ENCODE measurements at places on chromosomes 3 and 15.

- no peak for DNase-seq
These were observed 14.5 kb downstream of the MAP6D1 start for GRCh38 chr3:183810643-183811594.

DNA sequence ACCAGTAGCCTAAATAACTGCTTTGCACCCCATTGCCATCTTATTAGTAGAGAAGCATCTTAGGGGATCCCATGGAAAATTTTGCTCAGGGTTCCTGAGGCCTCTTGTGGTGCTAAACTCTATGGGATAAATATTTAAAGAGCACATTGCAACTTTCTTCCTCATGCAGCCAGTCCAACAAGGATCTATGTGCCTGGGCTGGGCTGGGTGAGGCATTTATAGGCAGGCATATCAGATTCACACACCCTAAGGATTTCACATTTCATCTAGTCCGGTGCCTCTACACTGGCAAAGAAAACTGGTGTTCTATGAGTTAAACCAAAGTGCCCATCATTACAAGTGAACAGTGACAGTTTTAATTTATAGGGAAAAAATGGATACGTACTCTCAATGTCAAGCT is 512.3 kb downstream of the EDEM1 start:
- no peak for DNase-seq

- DNase-seq: no peak
These were observed 7.1 kb downstream of the COL8A1 start for GRCh38 chr3:99645277-99646106.

GRCh38 chr15:74502301-74502700 is 38.7 kb upstream of the ARID3B start:
- no peak for DNase-seq

GRCh38 chr3:197083486-197083885 is 53.9 kb upstream of the MELTF start:
- DNase-seq: no peak

- no peak for DNase-seq
These were observed 12.1 kb upstream of the CNBP start for GRCh38 chr3:129195731-129196256.

- no peak for DNase-seq
These were observed 95.0 kb downstream of the IQCH start for GRCh38 chr15:67349634-67350033.

- DNase-seq: no peak
These were observed 180.0 kb downstream of the KCNAB1 start for GRCh38 chr3:156300371-156300770.

- DNase-seq: no peak
These were observed 15.0 kb upstream of the C15orf61 start for GRCh38 chr15:67505675-67506572.

DNA sequence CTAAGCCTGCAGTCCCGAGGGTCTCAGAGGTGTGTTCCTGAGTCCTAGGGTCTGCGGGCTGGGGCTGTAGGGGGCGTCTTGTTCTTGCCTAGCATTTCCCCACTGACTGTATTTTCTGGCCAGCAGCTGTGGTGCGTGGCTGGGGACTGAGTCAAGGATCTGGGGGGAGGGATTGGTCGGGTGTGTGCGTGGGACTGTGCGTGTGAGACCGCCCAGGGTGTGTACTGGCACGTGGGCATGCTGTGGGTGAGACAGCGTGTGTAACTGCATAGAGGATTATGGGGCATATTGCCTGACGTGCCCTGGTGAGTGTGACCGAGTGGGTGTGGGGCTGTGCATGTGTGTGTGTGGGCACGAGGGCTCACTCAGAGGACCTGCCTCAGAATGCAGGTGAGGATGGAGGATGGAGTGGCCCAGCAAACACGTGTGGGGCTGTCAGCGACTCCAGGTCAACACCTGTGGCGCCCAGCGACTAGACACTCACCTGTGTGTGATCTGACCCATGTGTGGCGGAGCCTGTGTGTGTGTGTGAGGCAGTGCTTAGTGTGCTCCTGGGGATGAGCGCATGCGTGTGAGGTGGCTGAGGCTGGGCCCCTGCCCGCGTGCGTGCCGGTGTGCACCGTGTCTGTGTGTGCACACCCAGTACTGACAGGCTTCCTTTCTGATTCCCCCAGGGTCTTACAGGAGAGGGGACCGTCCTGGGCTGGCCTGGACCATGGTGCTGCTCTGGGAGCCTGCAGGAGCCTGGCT is 20.9 kb downstream of the FBLN2 start:
- no peak for DNase-seq

DNA sequence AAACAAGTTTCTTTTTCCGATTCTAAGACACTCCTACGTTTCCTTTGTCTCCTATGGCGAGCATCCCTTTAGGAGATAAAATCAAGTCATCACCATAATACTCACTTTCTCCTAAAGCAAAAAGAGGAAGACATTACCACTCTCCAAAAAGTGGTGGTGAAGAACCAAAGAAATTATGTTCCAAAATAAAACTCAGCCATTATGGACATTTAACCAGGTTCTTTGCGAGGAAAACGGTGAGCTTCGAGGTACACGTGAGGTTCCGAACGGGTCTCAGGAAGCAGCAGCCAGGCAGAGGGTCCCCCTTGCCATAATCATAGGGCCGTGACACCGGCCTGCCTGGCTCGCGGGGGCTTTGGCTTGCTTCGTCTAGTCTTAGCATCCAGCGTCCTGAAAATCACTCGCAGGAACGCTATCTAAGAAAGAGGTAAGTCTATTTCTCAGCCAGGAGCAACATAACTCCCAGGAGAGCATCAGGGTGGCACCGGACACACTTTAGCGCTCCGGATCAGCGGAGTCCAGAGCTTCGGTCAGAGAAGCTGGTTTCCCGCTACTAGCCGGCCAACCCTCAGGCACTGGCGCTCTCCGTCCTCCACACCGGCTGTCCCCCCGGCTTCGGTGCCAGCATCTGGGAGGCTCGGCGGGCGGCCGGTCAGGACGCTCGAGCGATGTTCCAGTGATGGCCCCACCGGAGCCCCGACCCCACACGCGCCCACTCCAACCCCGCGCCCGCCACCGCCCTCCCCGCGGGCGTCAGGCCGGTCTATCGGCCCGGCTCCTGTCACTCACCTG is 581 bp downstream of the IP6K1 start:
- DNase-seq: no peak

- no peak for DNase-seq
These were observed 533.4 kb upstream of the TGFBR2 start for GRCh38 chr3:30073040-30073439.

- no peak for DNase-seq
These were observed 109.9 kb upstream of the SYNPR start for GRCh38 chr3:63168179-63168578.

- DNase-seq: no peak
These were observed 30.5 kb downstream of the XRN1 start for GRCh38 chr3:142417302-142417701.

GRCh38 chr3:35183927-35184675 is 455.2 kb upstream of the ARPP21 start:
- no peak for DNase-seq

DNA sequence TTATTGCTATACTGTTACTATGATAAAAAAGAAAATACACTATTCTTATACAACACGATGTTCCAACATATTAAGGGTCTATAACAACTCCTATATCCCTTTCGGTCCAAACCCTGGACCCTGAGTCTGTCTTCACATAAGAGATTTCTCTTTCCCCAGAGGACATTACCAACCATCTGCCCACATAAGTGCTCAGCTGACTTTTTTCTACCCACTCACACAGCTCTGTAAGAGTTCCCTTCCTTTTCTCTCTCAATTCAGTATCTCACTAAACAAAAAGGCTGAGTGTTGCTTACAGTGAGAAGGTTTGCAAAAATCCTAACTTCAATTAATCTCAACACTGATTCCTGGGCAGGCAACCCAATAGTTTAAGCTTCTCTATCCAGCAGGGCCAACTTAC is 30.5 kb downstream of the ITGB5 start:
- DNase-seq: no peak

DNA sequence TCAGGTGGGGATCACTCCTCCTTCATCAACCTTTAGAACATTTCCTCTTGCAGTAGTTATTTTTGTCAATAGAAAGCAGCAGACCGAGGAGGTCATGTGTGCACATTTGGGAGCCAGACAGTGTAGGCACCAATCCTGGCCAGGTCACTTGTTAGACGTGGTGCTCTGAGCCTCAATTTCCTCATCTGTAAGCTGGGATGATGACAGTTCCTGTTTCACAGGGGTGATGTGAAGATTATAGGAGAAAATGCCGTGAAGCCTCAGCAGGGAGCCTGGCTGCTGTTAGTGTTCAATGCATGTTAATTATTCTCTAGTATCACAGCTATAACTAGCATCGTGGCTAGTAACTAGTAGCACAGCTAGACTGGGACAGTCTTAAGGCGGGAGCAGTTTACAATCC is 64.7 kb downstream of the ATP2B2 start:
- DNase-seq: no peak

- no peak for DNase-seq
These were observed 159.2 kb upstream of the SLCO3A1 start for GRCh38 chr15:91694131-91694830.

- DNase-seq: no peak
These were observed 232.4 kb downstream of the NFKBIZ start for GRCh38 chr3:102081572-102082289.

- no peak for DNase-seq
These were observed 140.5 kb downstream of the FNDC3B start for GRCh38 chr3:172179680-172180399.

DNA sequence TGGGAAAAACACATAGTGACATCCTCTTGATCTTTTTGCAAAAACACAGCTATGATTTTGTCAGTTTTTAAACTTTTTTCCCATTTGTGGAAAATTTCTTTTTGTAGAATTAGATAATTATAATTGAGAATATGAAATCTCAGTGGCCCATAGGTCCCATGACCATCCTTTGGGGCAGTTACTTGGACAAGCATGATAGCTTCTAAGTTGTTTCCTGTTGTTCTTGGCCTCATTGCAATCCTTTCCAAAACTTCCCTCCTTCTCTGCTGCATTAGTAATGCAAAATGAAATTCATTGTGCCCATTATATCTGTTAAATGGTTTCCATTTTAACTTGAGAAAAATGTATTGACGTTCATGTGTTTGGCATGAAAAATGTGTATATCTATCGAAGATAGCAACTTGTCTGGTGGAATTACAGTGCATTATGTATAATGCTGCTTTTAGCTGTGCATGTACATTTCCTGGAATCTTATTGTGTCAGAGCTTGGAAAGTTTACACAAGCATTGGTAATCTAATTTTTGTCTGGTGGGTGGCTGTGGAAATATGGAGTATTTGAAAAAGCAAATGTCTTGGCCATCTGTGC is 70.0 kb downstream of the MDFIC2 start:
- DNase-seq: no peak

DNA sequence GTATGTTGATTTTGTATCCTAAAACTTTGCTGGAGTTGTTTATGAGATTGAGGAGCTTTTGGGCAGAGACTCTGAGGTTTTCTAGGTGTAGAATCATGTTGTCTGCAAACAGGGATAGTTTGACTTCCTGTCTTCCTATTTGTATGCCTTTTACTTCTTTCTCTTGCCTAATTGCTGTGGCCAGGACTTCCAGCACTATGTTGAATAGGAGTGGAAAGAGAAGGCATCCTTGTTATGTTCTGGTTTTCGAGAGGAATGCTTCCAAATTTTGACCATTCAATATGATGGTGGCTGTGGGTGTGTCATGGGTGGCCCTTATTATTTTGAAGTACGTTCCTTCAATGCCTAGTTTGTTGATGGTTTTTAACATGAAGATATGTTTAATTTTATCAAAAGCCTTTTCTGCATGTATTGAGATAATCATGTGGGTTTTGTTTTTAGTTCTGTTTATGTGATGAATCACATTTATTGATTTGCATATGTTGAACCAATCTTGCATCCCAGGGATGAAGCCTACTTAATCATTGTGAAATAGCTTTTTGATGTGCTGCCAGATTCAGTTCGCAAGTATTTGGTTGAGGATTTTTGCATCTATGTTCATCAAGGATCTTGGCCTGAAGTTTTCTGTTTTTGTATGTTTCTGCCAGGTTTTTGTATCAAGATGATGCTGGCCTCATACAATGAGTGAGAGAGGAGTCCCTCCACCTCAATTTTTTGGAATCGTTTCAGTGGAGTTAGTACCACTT is 188.1 kb downstream of the MINAR1 start:
- DNase-seq: no peak

DNA sequence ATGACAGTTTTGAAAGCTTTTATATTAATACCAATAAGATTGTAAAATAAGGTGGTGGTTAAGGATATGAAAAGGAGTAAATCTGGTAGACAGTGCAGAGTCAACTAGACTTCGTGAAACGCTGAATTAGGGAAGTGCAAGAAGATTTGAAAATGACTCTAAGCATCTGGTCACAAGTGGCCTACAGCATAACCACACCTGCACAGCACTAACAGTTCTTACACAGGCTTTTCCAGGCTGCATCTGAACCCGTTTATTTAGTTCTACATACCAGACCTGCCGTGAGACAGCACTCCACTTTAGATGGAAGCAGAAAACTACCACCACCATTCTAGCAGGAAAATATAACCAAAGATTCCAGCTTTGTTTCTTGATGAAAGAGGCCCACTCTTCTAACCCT is 1.9 kb downstream of the DMXL2 start:
- DNase-seq: no peak

DNA sequence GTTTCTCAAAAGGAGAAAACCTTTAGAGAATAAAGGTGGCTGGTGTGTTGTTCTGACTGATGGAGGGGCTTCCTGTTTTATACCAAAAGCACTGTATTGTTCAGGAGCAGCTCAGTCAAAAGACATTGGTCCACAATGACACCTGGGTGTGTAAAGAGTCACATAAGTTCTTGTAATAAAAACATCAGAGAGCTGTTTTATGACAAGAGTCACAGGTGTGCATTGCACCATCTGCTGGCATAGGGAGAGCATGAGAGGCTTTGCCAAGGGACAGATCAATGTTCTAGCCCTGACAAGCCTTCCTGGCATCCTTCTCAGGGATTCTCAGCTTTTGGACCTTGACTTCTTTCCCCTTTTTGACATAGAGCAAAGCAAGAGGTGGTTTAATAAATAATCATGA is 20.4 kb downstream of the ARPP21 start:
- DNase-seq: no peak

DNA sequence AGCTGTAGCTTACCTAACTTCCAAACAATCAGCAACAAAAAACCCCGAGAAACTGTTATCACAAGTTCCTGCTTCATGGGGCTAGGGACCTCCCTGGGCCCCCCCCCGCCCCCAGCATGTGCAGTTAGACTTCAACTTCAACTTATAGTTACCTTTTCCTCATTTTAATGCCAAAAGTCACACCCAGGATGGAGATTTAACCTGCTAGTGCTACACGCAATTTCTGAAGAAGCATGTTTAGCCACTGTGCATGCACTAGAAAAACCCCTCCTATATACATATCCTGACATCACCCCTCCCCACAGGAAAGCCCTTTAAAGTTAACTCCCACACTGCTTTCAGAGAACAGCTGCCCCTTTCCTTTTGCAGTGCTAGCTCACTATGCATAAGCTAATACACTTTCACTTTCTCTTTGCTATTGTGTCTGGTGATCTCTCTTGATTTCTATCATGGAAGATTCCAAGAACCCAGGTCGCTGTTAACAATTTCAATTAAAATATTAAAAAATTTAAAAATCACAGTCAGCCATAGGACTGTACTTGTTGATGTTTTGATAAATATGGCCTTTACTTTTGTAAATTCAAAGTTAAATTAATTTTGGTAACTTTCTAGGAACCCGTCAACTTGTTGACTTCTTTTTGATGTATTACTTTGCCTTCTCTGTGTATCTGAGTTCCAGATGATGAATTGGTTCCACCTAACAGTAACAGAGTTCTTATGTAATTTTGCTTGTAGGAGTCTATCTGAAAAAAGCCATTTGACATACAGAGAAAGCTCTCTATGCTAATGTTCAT is 75.2 kb upstream of the ACAD9 start:
- DNase-seq: no peak

Measured in stimulated activated CD8-positive, alpha-beta memory T cell treated with anti-CD3 and anti-CD28 coated beads, Interleukin-4, amount 100 ng/mL, for 1 hour (primary cell).